Left kidney (tissue), 8 donors: ENCODE measurements at places on chromosomes 7 and 10. TPM values are rescaled to one million over a fixed set of nuclear protein-coding genes. Genes with fewer than 3 reads are reported as not detected.

- no peak for DNase-seq
These were observed 12.0 kb upstream of the BMPER start for GRCh38 chr7:33893377-33893776.

SEC31B gene
- 29.6 TPM for polyA plus RNA-seq

- no peak for DNase-seq
These were observed 26.1 kb downstream of the SVIL start for GRCh38 chr10:29608476-29609301.

DNA sequence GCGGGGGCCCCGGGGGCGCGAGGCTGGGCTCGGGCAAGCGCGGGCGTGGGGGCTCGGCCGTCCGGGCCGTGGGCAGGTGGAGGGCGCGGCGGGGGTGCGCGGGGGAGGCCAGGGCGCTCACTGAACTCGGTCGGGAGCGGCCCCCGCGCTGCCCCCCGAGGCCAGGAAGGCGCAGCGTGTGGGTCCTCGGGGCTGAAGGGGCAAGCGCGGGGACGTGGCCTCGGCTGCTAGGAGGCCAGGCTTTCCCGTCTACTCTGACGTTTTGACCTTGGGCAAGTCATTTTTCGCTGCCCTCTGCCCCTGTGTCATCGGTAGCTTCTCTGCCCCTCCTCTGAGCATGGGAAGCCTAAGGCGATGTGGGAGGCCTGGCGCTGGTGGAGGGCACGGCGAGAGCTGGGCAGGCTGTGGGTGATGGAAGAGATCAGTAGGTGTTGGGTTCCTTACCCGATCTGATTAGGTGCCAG is 441 bp downstream of the FBH1 start:
- no peak for DNase-seq
